Memory B cell (primary cell): ENCODE measurements at places on chromosomes 11 and 22.

GRCh38 chr11:6586434-6587359 lies 16.7 kb downstream of the RRP8 start:
- DNase-seq, result no peak

GRCh38 chr11:117511931-117512539 lies 184.4 kb downstream of the CEP164 start:
- no peak for DNase-seq

DNA sequence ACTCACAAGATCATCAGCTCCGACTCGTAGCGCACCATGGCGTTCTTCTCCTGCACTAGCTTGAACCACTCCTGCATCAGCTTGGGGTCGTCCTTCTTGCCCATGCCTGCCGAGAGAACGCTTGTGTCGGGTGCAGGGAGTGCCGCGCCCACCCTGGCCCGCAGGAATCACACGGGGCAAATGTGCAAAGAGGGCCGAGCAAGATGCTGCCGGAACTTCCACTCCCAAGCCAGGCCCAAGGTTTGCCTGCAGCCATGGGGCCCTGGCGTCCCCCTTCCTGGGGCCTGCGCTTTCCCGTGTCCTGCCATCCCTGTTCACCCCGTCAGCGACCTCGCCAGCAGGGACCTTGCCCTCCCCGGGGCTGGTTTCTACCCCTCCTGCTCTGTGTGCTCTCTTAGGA lies 16.9 kb upstream of the BID start:
- no peak for DNase-seq

- DNase-seq, result no peak
These were observed 69.1 kb downstream of the FCHSD2 start for GRCh38 chr11:73072935-73073481.

GRCh38 chr22:30591191-30591587 lies 521 bp downstream of the PES1 start:
- DNase-seq, result no peak

DNA sequence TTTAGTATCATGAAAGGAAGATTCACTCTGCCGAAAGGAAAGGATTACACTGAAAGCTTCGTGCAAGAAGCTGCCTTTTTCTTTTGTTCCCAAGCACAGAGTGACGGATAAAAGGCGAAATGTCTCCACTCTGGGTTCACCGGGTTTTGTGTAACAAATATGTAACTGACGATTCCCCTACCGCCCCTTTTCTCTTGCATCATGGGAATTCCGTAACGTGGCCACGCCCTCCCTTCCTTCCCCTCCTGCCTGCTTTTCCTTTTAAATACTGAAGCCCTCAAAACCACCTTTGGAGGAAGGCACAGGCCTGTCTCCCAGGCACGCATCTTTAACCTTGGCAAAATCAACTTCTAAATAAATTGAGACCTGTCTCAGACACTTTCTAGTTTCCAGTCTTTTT lies 16.4 kb upstream of the TESMIN start:
- DNase-seq, result no peak

DNA sequence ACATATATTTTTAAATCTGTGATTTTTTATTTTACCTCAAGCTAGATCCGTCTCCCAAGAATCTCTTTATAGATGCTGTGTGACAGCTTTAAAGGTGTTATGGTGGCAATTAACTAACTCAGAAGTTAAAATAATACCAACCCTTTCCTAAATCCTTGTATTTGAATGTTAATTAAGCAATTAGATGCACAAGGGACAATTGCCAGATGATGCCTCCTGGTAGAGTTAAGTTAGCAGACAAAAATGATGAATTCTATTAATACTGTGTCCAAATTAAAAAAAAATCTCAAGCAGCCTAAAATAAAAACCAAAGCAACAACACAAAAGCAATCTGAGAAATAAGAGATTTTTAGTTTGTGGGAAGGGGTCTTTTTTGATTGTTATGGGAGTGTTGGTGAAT lies 78.9 kb downstream of the FANCF start:
- no peak for DNase-seq

GRCh38 chr11:46338636-46338987 lies 8.7 kb upstream of the DGKZ start:
- no peak for DNase-seq

- DNase-seq, result no peak
These were observed 9.7 kb upstream of the BID start for GRCh38 chr22:17783773-17784480.

DNA sequence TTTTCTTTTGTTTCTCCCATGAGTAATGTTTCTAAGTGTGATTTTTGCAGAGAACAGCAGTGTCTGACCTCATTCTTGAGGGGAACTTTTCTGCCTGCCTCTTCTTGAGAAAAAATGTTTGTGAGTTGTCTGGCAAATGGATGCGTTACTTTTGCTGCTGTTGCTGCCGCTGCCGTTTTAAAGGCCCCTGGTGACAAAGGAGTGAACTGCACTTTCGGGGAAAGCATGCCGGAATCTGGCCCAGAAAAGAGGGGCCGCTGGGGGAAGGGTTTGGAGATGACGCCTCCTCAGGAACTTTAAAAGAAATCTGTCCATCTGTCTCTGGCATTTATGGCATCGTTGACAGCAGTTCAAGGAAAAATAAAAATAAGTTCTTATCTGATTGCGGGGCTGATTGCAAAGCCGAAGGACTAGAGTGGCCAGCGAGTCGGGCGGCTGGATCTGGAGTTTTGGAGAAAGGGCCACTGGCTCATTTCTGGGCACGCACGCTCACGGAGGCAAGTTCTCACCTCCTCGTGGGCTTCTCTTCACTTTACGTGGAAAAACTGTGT lies 16.5 kb downstream of the ZBTB16 start:
- DNase-seq, result no peak

- no peak for DNase-seq
These were observed 37.3 kb downstream of the LRP5 start for GRCh38 chr11:68349461-68350249.

DNA sequence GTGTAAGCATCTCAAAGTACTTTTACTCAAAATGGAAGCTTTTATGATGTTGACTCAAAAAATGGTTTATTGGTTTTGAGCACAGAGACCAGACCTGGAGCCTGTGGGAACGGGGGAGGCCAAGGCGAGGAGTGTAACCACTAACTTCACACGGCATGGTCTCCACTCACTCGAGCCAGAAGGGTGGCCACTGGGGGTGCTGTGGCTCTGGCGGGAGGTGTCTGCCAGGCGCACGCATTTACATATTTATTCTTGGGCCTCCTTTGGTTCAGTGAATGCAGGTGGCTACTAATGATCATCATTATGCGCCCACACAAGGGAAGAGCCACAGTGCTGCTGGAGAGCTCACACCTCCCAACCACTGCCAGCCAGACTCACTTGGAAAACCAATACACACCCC lies 64.6 kb downstream of the FLRT1 start:
- no peak for DNase-seq

- DNase-seq, result no peak
These were observed 241.3 kb downstream of the NELL1 start for GRCh38 chr11:20910733-20911132.

DNA sequence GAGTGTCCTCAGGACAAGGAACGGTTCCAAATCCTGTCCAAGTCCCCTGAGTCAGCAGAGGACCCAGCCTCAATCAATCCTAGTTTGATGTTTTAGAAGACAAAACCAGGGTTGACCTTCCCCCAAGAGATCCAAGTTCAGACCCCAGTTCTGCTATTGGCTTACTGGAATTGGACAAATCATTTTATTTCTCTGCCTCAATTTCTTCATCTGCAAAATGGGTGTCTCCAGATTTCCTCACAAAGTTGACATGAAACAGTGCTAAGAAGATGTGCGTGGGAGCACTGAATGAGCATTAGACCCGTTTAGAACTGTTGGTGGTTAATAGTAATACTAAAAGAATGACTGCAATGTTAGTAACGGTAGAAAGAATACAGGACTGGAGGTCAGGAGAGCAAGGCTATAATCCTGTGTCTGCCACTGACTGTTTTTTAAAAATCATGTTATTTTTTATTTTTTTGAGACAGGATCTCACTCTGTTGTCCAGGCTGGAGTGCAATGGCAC lies 32.8 kb upstream of the SCUBE1 start:
- no peak for DNase-seq

DNA sequence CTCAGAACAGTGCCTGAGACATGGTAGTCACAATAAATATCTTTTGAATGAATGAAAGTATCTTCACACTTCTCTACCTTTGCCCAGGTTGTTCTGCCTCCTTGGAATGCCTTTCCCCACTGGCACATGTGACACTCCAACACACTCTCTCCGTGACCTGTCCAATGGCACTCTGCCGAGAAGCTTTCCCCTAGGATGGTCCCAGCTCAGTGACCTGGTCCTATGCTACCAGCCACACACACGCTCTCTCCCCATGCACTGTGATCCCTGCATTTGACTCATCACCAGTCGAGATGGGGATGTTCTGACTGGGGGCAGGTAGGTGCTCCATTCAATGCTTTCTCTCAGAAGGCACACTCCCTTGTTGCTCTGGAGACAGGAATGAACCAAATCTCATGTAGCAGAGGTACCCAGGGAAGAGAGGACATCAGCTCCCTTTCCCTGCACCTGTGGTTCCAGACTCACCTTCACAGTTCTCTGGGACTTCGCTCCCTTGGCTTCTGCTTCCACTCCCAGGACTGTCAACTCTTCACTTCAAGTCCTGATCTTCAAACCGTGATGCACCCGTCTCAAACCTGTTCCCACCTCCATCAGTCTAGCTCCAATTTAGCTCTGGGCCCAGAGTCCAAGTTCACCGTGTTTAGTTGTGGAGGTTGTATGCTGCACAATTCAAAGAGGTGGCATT lies 30.7 kb upstream of the LMO1 start:
- no peak for DNase-seq

DNA sequence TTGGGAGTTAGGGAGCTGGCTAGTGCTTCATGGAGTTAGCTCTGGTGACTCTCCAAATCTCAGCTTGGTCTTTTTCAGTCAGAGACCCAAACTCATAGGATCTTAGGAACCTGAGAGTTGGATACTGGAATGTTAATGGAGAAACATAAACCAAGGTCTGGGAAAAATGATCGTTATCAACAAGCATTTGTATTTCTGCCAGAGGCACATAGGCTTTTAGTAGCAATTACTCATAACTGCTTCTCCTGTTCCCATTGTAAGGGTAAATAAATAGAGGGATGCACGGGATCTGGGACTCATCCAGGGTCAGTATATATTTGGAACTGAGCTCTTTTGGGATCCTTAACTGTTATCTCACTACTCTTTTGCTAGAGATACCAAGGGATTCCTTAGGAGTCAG lies 4.8 kb downstream of the BARX2 start:
- DNase-seq, result no peak

DNA sequence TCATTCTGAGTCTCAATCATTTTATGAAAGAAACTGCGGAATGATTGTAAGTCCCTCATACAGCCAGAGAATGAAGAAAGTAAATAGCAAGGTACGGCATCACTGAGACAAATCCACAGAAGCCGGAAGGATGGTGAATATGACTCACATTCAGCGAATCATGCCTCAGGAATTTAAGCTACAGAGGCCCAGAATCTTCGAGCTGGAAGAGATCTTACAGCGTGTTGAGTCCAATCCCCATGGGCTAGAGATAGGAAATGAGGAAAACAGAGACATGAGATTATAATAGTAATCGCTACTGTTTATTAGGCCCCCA lies 173.2 kb downstream of the KIF18A start:
- DNase-seq, result no peak

DNA sequence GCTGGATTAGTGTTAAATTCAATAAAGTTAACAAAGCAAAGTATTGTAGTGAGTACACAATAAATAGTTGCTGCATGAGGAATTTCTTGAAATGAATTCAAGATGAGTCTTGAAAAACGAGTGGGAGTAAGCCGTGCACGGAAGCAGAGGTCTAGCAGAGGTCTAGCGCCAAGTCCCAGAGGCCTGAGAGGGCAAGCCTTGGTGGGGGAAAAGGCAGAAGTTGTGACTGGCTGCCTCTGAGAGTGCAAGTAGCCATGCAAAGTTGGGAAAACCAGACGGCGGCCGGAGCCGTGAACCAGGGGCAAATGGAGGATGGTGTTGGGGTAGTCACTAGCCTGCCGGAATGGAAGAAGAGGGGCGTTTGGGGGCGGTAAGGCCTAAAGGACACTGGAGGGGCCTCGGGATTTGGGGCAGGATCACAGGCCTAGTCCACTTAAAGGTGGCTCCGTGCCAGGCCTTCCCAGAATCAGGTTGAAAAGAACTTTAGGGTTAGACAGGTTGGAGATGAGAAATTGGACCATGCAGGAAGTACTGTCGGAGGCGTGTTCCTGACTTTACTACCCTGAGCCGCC lies 379 bp upstream of the SLC3A2 start:
- DNase-seq, result no peak

DNA sequence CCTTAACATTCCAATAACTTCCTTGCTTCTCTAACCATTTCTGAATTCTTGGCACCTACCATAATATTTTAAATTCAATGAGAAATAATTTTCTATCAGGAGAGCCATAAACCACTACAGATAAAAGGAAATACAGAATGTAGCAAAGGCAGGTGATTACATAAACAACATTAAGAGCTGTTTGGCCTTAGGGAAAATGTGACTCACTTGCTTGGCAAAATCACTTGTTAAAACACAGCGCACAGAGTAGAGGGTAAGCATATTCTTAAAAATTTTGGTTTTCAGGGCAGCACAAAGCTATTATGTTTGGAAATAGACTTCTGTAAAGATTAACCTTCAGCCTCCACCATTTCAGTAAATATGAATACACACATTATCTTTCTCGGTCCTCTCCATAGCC lies 26.4 kb downstream of the IZUMO1R start:
- DNase-seq, result no peak

GRCh38 chr22:29105468-29105867 lies 32.6 kb downstream of the KREMEN1 start:
- DNase-seq, result no peak

- no peak for DNase-seq
These were observed 94.6 kb upstream of the OR9G4 start for GRCh38 chr11:56842814-56843794.

- DNase-seq, result no peak
These were observed 3.1 kb downstream of the FDX1 start for GRCh38 chr11:110432713-110433392.

DNA sequence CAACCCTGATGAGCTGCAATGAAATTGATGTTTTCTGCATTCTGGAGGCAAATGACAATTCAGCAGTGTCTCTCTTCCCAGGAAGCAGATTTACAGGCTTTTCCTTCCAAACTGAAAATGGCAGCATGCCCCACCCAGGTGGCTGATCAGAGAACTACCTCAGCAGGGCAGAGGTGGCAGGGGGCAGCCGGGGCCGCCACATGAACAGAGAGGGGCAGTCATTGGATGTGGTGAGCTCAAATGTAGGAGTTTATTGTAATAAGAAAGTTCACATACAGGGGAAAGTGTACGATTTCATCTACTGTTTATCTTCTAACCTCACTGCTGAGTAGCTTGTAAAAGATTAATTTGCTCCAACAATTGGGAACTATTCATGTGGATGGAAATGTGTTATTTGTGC lies 15.7 kb upstream of the PARVA start:
- DNase-seq, result no peak

DNA sequence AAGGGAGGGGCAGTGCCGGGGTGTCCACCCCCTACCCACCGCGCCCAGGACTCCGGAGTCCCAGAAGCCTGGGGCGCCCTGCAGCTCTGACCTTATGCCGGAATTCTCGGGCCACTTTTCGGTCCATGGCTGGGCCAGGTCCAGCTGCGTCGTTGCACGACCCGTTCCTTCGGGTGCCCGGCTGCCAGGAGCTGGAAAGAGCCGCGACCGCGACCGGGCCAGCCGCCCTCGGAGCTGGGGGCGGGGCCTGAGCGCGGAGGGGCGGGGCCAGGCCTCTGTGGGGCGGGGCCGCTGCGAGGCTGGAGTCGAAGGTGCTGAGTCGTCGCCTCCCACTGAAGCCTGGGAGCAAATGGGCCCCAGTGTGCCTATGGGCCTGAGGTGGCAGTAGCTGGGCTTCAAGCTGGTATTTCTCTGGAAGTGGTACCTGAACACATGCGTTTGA lies at the start of gene USH1C:
USH1C (minus strand) TSS at position 236 of the 442 bp plus-strand sequence; CDS start at position 127, 109 bp downstream.
- DNase-seq, result no peak
